CD4-positive, alpha-beta T cell treated with Interleukin-15 for 4 hours (primary cell): ENCODE measurements at places on chromosomes 1 and 21.

- DNase-seq = no peak
Observed at GRCh38 chr1:195332102-195332501, 1276.1 kb downstream of the KCNT2 start.

DNA sequence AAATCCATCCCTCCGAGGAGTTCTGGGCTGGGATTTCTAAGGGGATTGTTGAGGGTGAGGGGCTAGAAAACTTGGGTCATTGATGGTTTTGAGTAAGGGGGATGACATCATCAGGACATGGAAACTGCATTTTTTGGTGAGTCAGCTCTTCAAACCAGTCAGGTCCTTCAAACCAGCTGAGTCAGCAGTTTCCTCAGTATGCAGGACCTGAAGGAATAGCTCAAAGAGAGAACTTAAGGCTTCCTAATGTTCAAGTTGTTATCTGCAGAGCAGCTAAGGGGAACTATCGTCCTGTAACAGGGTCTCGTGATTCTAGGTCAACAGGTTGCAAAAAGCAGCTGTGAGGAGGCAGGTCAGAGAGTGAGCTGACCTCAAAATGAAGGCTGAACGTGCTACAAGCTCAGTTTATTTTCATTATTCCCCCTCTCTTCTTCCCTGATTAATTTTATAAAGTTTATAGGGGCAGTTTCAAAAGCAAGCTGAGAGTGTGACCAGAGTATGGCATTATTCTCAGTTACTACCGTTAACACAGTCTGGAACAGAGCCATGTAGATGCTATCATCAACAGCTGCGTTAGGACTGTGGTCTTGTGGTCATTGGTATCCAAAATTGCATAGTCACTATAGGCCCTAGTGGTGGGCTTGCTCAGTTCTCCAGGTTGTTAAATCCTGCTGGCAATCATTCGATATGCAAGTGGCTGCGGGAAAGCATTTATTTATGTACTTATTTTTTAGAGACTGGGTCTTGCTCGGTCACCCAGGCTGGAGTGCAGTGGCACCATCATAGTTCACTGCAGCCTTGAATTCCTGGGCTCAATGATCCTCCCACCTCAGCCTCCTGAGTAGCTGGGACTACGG is 10.7 kb upstream of the SDC3 start:
- DNase-seq = no peak

- DNase-seq = no peak
Observed at GRCh38 chr1:38000529-38001455, 4.5 kb downstream of the FHL3 start.

DNA sequence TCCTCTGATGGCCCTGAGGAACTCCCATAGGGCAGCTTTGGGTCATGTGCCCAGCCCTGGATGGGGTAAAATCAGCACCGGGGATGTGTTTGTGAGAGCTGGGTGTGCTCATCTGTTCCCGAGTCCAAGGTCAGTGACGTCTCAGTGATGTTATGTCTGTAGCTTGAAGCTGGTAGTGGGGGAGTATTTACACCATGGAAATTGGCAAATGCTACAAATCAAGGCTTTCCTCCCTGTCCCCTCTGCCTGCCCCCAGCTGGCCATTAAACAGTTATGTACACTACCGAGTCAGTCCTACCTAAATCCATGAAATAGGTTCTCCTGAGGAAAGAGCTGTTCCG is 117.8 kb upstream of the SLC25A33 start:
- DNase-seq = no peak

DNA sequence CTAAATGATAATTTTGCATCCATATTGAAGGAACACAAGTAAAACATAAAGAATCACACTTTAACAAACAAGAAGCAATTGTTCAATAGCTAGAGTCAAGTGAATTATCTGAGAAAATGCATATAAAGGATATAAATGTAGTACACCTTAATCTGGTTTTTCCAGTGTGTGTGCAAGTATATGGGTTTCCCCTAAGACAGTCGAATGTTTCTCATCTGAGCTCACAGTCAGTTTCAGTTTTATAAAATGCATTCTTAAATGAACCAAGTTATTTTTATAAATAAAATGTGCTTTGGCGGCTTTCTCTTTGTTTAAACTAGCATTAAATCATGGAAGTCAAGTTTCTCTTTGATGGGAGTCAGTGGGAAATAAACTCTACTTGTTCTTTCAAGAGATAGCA is 125.9 kb downstream of the PTPRC start:
- no peak for DNase-seq

DNA sequence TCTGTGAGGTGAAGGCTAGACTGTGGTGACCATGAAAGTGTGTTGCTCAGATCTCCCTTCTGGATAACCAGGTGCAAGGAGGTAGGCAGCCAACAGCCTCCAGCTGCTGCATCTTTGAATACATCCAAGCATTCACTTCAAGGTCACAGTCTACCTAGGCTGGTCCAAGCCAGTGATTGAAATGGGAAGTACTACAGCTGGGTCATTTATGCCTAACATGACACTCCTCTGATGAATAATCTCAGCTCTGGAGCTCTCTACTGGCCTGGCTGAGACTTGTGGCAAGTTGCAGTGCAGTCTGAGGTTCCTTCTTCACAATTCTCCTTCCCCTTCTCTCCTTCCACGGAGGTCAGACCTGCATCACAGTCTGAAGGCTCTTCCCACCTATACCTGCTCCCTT is 35.0 kb upstream of the ARHGAP29 start:
- DNase-seq = no peak

DNA sequence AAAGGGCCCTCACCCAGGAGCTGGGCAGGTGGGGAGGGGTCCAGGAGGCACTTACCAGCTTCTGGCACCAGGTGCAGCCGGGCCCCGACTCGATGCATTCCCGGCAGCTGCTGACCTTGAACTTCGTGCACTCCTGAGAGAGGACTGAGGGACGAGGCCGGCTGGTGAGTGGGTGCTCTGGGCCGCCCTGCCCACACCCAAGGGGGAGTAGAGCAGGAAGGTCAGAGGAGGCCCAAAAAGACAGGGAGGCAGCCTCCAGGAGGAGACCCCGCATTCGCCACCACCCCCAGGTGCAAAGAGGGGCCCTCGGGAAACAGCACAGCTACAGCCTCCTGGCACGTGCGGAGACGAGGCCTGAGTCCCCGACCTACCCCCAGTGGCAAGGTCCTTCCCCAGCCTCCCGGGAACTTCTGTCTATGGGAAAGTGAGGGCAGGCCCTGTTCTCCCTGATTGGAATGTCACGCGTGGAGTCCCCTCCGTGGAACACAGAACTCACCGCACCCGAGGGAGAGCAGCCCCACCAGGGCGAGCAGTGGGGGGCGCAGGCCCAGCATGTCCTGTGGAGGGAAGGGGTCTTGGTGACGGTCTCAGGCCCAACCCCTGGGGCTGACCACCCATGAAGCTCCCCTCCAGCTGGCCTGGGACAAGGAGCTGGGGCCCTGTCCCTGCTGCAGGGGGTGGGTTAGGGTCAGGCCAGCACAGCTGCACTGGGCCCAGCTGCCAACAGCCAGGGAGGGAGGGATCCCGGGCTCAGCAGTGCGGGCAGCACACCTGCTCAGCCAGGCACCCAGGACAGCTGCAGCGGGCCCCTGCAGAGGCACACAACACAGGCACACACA is 10.3 kb downstream of the ITGB2 start:
- DNase-seq = no peak

DNA sequence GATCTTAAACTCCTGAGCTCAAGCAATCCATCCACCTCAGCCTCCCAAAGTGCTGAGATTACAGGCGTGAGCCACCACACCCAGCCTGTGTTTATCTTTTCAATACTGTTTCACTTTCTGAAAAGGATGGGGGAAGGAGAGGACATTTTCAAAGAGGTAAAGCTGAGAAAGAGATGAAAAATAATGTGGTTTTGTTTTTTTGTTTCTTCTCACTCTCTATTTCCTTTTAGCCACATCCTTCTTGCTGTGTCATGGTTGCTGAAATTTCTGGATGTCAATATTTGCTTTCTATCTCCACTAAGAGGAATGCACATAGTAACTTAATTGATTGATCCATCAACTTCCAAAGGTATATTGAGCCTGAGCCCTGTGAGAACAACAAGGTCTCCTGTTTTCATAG is 6.4 kb upstream of the C1orf21 start:
- DNase-seq = no peak

DNA sequence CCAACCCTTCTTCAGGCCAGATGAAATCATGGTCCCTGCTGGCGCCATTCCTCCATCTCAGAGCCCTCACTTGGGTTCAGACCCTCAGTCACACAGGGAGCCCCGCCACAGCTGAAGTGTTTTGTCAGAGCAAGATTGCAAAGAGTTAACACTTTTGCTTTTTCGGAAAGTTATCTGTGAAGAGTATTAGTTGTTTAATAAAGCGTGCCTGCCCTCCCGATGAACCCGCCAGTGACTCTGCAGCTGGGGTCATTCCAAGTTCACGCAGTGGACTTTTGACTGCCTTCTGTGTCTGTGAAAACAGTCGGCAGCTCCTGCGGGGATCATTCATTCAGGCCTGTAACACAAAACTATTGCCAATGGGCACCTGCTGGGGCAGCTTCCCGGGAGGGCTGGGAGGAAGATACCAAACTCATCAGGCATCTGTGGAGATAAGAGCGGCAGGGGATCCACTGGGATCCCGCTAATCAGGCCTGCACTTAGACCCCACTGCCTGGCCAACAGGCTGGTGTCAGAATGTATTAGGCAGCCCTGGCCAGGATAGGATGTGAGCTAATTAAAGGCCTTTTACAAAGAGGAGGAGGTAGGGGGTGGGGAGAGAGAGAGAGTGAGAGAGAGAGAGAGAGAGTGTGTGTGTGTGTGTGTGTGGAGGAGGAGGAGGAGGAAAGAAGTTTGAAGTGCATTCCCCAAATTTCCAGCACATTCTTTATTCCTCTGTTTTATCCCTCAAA is 184.5 kb downstream of the DHRS3 start:
- no peak for DNase-seq

- DNase-seq = peak; percentile 52
Observed at GRCh38 chr1:116737855-116738321, 16.3 kb upstream of the CD2 start.

- no peak for DNase-seq
Observed at GRCh38 chr1:42340093-42340492, 5.1 kb upstream of the FOXJ3 start.

- DNase-seq = no peak
Observed at GRCh38 chr1:202709276-202710041, 795 bp downstream of the SYT2 start.

DNA sequence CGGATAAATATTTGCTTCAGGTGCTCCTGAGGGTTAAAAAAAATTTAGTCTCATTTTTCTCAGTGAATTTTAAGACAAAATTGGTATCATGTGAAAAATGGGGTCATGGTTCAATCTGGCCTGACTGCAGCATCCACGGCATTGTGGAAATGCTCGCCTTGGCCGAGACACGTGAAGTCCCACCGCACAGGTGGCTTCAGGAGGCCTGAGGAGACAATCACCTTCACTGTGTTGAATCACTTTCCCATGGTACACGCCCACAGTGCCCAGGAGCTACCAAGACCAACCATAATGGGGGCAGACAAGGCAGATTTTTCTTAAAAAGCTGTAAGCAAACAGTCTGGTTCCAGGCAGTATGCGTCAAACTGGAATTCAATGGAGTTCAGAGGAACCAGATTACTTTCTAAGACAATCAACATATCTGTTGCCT is 11.0 kb upstream of the CPLANE2 start:
- DNase-seq = no peak

DNA sequence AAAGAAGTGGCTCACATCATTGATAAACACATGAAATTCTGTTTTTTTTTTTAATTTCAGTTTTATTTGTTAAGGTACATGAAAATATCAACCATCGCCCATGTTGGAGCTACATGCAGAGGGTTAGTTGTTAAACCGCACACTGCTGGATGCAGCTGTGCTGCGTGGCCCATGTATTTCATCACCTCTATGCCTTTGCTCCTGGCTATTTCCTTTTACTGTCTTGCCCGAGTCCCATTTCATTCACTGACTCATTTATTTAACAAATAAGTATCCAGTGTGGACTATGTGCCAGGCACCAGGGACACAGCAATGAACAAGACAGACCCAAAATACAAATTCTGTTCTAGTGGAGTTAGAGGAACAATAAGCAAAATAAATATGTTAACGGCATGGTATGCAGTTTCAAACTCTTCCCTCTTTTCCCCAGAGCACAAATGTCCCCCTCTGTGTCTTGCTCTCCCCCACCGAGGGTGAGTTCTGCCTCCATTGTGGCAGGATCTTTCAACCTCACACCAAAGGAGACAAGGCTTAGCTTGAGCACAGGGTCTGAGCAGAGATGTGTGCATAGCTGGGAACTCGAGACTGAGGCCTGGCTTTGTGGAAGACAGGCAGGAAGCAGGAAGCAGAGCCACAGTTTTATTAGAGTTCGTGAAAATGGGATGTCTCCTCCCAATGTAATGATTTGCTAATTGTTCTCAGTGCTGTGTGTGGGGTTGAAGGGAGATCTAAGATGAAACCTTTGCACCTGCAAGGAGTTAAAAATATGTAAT is 44.6 kb downstream of the MAN1C1 start:
- no peak for DNase-seq

- no peak for DNase-seq
Observed at GRCh38 chr1:91798241-91798648, 87.7 kb downstream of the TGFBR3 start.

DNA sequence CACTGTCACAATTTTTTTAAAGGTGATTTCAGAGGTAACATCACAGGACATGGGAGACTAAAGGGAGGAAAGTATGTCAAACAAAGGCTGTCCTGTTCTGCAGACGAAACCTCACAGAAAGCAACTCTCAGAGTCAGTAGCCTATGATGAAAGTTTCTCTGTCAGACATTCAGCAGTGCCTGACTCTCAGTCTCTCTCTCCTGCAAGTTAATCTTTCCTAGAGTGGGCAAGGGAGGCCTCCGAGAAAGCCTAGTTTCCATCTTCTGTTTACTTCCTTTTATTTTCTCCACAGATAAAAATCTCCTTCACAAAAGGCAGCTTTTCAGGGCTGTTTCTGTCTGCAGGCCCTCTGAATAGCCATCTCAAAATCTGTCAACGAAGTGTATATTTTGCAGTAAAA is 24.9 kb upstream of the FMO2 start:
- DNase-seq = no peak

- no peak for DNase-seq
Observed at GRCh38 chr1:241999026-241999425, at the start of gene MAP1LC3C. MAP1LC3C (minus strand) TSS chr1:241999098; CDS start chr1:241999008, 90 bp downstream.

GRCh38 chr1:215651867-215652266 is 84.8 kb downstream of the KCTD3 start:
- DNase-seq = no peak

GRCh38 chr1:241697640-241698018 is 45.5 kb downstream of the WDR64 start:
- DNase-seq = no peak

DNA sequence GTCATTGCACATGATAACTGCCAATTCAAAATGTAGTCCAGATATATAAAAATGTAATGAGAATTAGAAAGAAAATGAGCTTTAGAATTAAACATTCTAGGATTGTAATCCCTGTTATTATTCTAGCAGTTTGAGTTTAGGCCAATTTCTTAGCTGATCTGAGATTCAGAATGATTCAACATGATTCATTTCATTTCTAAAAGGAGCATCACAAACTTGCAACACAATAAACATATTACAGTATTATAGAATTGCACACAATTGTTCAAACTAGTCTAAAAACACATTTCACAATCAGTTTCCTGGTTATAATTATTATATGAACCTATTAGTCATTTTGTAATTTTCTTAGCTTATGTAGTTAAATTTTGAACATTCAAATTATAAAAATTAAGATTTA is 43.3 kb upstream of the TSHB start:
- DNase-seq = no peak
